Inflammatory macrophage (primary cell): ENCODE measurements at places on chromosomes 16 and 17.

DNA sequence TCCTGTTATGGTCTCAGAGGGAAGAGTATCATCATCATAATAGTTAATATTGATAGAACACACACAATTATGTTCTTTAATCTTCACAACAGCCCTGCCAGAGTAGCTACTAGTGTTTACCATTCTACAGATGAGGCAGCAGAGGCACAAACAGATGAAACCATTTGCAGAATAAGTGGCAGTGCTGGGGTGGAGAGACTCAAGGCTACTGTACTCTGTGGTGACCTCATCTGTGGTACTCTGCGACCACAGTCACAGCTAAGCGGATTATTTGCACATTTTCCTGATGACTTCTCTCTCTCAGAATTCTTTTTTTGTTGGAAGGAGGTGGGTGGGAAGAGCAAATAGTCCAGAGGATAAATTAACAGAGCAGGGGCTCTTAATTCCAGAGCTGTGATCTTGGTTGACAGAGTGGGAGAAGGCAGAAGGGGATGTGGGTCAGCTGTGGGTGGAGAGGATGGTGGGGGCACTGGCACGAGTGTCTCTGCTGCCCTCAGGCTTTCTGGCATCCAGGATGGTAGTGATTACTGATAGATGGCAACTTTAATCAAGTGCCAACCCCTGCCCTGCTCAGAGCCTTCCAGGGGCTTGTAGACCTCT is 41.8 kb downstream of the MRM1 start:
- no peak for DNase-seq

DNA sequence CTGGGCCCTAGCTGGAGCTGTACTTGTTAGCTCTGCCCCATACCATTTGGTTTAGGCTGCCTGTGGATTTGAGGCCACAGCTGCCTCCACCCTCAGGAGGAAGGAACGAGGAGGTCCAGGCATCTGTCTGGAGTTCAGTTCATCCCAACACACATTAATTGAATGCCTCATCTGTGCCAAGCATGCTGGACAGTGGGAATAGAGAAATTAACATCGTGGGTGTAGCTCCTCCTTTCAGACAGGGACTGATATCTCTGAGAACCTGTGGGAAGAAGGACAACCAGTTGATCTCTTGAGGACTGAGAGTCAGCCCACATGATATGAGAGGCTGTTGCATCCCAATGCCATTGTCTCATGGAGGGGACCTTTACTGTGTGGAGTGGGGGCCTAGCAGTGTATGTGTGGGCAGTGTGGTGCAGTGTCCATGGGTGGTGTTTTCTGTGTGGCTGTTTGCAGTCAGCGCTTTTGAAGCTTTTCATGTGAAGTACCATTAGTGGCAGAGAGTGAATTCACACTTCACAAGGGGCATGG is 29.4 kb upstream of the DDX52 start:
- no peak for DNase-seq

DNA sequence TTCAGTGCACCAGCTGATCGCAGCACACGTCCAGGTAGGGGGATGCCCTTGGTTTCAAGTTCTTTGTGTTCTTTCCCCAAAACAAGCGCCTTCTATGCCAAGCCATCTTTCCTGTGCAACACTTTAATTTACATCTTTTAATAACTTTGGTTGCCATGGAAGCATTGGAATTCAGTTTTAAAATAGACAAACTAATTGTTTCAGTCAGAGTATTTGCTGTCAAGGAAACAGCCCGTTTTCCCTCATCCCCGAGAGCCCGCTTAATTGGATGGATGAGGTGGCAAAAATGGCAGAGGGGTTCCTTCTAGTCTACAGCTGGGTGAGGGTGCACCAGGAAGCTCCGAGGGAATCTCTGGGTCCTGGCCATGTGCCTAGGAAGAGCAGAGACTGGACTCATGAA is 793.7 kb upstream of the EEF2KMT start:
- DNase-seq: no peak

- DNase-seq: no peak
Observed at GRCh38 chr17:7774055-7774521, 56.5 kb downstream of the DNAH2 start.

- DNase-seq: no peak
Observed at GRCh38 chr16:2768403-2769089, 8.5 kb downstream of the ELOB start.

DNA sequence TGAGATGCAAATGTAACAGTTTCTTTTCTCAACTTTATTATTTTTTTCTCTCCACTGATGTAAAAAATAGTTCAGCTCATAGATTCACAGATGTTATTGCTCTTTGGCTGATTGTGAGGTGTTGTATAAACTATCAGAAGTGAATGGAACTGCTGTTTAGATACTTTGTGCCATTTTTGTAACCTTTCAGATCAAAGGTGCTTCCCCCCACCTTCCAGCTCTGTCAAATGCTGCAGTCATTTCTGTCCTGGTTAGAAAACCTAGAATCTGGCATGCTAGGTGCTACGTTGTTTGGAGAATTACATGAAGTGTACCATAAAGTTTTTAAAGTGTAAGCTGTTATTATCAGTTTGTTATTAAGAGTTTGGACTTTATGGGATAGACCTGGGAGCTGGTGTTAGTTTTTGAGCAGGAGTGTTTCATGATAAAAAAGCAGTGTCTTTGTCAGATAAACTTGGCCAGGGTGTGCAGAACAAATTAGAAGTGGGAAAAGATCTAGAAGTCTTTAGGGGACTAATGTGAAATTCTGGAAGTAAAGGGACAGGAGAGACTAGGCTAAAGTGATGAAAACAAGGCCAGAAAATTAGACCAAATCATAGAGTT is 1.8 kb upstream of the WIPI1 start:
- no peak for DNase-seq

DNA sequence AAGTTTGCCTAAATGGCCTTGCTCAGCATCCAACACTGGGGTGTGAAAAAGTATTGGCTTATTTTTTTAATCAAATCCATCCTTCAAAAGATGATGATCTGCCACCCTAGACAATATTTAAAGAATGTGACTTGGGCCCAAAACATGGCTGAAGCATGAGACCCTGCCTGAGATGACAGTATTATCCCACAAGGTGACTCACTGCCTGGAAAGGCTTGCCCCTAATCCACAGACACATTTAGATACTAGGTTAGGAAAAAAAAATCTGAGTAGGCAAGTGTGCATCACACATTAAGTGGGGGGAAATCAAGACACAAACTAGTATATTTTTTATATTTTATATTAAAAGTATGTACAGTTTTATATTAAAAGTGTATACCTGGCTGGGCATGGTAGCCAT is 38.4 kb downstream of the TOM1L2 start:
- no peak for DNase-seq

- no peak for DNase-seq
Observed at GRCh38 chr16:67194260-67194659, 2.3 kb downstream of the E2F4 start.

GRCh38 chr16:68358951-68359350 is 48.1 kb downstream of the PRMT7 start:
- no peak for DNase-seq

GRCh38 chr16:2046893-2047329 is 723 bp downstream of the NTHL1 start:
- no peak for DNase-seq

DNA sequence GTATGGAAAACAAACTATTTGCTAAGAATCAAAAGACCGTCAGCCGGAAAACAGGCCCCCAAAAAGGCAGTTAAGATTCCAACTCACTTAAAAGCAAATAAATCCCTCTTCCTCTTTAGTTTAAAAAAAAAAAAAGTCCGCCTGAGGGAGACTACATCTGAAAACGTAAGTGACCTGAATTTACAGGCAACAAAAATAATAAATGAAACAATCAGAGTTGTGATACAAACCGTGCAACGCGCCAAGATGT is 1.1 kb downstream of the KANSL1 start:
- peak; percentile 6 for DNase-seq

- peak; percentile 86 for DNase-seq
Observed at GRCh38 chr17:51372345-51373004, 112.1 kb downstream of the UTP18 start.

- no peak for DNase-seq
Observed at GRCh38 chr17:78367193-78367592, 7.3 kb upstream of the SOCS3 start.

DNA sequence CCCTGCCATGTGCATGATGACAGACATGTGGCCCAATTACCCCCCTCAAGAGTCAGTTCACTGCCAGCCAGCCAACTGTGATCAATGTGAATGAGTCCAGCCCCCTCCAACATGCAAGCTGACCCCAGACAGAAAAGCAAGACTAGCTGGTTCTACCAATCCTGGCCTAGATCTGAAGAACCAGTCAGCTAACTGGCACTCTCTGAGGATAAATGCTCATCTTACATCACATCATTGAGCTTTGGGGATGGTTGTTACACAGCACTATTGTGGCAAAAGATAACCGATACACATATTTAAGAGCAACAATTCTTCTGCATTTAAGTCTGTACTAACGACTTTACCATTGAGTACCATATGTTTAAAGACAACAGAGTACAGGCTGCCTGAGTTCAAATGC is 106.7 kb downstream of the TOX3 start:
- no peak for DNase-seq

DNA sequence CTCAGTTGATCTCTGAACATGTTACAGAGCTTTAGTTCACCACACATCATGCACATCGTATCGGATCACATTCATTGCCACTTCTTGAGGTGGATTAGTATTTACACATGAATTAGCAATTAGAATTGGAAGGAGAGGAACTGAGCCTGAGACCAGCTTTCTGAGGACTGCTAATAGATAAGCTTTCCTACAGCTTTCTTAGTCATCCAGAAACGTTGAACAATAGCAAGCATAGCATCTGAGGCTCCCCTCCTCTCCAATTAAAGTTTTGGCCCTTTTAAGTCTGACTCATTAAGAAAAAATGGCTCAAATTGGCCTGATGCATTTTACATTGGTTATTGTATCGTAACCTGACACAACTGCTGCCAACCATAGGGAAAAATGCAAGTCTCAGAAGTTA is 1130.4 kb downstream of the CDH8 start:
- no peak for DNase-seq

GRCh38 chr16:26838931-26839330 is 227.8 kb upstream of the C16orf82 start:
- DNase-seq: no peak

DNA sequence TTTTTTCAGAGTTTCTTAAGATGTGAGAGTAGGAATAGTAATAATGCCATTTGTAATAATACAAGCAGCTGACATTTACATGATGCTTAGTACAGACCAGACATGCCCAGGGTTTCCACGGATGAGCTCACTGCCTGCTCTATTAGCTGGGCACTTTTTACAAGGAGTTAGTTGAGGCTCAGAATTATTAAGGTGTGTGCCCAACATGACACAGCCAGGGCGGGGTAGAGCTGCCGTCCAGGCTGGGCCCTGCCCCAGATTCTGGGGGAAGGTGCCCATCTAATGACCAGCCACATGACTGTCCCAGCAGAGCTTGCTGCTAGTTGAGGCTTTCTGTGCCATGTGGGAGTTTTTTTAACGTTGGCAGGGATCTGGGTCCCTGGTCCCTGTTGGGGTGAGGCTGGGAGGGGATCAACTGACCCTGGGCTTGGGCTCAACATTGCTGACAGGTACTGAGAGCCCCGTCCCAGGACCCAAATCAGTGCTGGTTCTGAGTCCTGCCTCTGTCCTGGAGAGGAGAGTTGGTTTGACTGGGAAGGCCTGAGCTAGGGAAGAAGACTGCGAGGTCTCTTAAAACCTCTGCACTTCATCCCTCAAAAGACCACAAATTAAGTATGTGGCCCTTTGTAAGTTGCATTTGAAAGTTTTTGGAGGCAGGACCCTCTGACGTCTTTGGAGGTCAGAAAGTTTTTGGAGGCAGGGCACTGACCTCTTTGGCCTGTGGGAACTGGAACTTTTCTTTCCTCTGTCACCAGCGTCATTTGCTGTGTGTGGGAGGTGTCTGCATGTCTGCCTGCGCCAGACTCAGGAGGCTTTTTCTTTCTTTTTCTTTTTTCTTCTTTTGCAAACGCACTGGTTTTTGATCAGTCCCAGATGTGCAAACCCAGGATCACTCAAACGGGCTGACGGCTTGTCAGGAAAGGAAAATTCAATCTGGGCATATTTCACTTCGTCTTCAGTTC is 2.2 kb downstream of the CRISPLD2 start:
- DNase-seq: peak; percentile 45

GRCh38 chr17:13076905-13077304 is 59.1 kb upstream of the ELAC2 start:
- DNase-seq: no peak

- no peak for DNase-seq
Observed at GRCh38 chr17:68592009-68592408, 9.2 kb downstream of the FAM20A start.

DNA sequence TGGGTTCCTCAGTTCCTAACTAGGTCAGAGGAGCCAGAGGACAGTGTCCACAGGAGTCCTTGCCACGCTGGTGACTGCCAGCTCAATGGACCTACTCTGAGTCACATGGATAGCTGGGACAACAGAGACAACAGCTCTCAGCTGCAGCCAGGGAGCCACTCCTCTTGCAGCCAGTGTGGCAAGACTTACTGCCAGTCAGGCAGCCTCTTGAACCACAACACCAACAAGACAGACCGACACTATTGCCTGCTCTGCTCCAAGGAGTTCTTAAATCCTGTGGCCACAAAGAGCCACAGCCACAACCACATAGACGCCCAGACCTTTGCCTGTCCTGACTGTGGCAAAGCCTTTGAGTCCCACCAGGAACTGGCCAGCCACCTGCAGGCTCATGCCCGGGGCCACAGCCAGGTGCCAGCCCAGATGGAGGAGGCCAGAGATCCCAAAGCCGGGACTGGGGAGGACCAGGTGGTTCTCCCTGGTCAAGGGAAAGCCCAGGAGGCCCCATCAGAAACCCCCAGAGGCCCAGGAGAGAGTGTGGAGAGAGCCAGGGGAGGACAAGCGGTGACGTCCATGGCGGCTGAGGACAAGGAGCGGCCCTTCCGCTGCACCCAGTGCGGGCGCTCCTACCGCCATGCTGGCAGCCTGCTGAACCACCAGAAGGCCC is 6.7 kb downstream of the ZNF646 start:
- no peak for DNase-seq

DNA sequence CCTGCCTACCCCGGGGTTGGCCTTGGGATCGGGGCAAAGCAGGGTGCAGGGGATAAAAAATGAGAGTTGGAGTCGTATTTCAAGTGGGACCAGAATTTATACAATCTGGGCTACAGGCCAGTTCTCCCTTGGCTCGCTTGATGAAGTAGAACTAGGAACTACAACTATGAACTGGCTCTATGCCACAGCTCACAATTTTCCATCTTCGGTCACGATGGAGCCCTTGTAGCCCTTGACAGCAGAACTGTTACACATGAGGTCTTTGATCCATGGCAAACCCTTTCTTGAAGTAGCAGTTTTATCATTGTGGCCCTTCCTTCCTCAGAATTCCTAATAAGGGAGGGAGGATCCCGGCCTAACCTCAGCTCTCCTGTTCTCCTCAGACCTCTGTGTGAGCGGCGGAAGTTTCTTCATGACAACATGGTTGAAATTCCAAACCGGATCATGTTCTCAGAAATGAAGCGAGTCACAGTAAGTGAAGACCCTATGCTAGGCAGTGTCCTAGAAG is 17.1 kb downstream of the LIG3 start:
- DNase-seq: no peak

DNA sequence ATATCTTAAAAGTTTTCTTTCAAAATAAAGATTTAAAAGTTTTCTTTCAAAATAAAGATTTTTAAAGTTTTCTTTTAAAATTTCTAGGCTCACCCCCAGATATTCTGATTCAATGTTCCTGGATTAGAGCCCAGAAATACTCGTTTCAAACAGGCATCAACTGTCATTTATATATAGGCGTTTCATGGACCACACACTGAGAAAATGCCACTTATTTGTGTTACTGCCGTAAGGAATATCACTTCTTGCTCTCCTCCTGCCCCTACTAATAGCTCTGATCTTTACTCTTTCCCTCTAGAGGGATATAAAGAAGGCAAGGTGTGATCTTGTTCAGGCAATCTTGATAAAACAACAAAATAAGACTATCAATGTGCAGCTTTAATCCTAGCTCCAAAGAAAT is 1324.1 kb downstream of the CDH8 start:
- DNase-seq: no peak

GRCh38 chr17:78682363-78682762 is 99.7 kb downstream of the CYTH1 start:
- DNase-seq: no peak
